ENCODE measurements at places on chromosomes 7 and 10.
A peak's percentile ranks its signal among the peaks of the same experiment; 100 is the strongest.

DNA sequence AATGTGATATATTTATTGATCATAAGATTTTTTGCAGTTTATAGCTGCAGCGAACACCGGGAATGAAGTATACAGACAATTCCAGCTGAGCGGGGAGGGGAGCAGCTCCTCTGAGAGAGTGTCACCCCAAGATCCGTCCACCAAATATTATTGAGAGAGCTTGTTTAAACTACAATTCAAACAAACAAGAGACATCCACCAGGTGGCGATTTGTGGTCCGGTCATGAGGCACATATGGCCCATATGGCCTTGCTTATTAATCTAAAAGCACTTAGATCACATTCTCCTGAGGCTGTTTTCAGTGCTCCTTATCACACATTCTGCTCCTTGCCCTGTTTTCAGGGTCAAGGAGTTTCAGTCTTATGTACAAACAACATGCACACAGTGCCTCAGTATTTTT, 83.1 kb downstream of the THSD7A start:
- no peak for DNase-seq

DNA sequence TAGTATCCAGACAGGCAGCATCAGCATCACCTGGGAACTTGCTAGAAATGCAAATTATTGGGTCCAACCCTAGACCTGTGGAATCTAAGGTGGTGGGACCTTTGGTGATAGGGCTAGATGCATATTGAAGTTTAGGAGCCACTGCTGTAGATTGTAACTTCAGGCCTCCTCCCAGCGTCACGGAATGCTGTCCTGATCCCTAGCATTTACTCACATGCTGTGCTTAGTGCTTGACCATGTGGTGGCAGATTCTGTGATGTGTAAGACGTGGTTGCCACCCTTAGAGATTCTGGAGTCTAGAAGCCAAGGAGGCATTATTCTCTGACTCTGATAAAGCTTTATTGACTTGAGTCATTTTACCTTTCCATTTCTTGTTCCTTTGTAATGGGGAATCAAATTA, 13.5 kb downstream of the AHR start:
- DNase-seq, result no peak

GRCh38 chr7:30159698-30160143, 24.9 kb downstream of the MTURN start:
- DNase-seq, result no peak

DNA sequence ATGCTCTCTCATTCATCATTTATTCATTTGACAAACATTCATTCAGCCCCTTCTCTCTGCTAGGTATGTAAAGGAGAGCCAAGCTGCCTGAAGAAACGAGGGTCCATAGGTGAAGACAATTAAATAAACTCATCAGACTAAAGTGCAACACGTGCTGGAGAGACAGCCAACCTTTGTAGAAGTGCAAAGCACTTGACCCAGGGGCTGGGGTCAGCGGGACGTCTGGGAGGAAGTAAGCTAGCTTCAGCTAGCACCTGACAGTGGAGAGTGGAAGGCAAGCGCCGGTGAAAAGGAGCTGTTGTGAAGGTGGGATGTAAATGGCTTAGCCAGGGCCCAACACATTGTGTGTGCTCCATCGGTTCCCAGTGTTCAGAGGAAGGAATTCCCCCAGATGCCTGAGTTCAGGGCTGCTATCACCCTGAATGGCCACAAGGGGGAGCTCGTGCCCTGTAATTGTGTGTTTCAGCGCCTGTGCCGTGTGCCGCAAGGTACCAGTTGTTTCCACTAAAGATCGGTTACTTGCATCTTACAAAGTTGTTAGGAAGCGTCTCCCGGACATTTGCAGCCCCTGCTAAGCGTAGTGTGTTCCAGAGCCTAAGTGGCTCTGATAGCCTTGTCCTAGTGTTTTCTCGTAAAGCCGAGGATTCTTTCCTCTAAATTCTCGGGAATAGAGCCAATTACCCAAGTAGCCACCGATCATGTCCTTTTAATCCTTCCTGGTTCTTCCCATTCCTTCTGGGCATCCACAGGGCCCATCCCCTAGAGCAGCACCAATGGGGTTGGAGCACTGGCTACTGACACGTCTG, 30.6 kb downstream of the TLX1 start:
- peak; percentile 85 for DNase-seq

GRCh38 chr10:127736915-127737562, at the start of gene FOXI2:
Gene FOXI2 (plus strand): TSS chr10:127737185. CDS start chr10:127737274, 89 bp downstream.
- no peak for DNase-seq

GRCh38 chr7:110664803-110665202, 426.1 kb upstream of the LRRN3 start:
- DNase-seq, result no peak

GRCh38 chr10:32299354-32299980, 47.5 kb downstream of the EPC1 start:
- DNase-seq, result no peak

- peak; percentile 66 for DNase-seq
Observed at GRCh38 chr10:5442065-5442989, 30.0 kb downstream of the NET1 start.

DNA sequence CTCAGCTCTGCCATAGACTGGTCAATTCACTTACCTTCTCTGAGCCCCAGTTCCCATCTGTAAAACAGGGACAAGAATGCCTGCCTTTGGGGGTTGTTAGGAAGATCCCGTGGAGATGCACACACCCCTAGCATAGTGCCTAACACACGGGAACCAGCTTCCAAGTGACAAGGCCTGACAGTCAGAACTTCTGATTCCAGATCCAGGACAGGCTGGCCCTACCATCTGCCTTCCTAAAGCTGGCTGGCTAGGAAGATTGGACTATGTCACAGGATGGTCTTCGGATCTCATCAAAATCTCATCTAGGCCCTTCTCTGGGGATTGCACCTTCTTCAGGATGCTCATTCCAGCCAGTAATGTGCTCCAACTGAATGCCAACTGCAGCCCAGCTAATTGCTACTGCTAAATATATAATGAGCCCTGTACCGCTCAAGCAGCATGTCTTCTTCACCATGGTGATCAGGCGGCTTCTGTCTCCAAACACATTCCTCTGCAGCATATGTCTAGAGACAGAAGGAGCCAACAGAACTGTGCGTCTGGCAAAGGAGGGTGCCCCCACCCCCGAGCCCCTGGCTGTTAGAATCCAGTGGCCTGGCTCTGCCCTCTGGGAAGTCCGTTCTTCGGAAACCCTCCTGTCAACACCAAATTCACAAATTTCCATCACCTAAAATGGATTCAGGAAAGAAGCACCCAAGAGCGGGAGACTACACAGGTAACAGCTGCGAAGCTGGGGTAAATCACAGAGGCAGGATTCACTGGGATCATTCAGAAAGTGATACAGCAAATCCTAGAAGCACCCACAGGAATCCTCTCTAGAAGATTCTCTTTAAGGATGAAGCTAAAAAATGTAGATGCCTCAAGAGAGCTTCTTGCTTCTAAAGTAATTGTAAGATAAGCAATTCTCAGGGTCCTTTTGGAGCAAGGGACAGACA, 142.1 kb upstream of the EEPD1 start:
- DNase-seq, result no peak

GRCh38 chr10:24382596-24382978, 173.6 kb downstream of the KIAA1217 start:
- no peak for DNase-seq

DNA sequence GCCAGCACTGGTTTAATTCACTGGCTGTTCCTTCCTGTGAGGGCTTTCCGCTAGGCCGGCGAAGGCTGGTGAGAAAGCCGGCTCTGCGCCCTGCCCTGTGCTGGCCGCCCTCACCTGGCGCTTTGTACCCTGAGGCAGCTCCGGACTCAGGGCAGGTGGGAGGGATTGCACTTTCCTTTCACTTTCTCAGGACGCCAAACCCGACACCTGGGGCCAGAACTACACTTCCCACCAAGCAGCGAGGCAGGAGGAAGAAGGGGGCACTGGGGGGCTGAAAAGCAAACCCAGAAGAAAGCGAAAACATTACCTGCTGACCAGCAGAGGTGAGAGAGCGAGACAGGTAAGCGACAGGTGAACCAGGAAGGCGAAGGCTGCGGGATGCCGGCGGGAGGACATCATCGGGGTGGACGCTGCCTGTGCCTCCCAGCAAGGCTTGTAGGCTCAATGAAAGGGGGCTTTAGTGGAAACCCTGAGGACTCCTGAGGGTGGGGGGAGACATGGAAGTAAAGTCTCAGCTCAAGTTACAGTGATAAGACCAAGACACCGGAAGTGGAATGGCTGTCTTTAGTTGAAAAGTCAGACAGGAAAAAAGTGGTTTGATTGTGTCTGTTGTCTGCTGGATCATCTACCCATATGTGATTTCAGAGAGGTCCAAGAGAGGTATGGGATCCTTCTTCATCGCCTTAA, at the start of gene RAB19:
TSS of gene RAB19 (plus strand) at position 181 of the 687 bp plus-strand sequence. CDS start 3,589 bp downstream, outside the sequence.
- DNase-seq, result peak; percentile 66

- DNase-seq, result peak; percentile 4
Observed at GRCh38 chr7:7739204-7740036, 21.0 kb upstream of the RPA3 start.

DNA sequence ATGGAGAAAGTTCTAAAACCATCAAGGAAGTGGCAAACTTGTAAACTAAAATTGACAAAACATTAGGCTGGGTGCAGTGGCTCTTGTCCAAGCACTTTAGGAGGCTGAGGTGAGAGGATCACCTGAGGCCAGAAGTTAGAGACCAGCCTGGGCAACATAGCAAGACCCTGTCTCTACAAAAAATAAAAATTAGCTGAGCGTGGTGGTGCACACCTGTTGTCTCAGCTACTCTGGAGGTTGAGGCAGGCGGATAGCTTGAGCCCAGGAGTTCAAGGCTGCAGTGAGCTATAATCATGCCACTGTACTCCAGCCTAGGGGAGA, 29.4 kb upstream of the HNRNPH3 start:
- no peak for DNase-seq

DNA sequence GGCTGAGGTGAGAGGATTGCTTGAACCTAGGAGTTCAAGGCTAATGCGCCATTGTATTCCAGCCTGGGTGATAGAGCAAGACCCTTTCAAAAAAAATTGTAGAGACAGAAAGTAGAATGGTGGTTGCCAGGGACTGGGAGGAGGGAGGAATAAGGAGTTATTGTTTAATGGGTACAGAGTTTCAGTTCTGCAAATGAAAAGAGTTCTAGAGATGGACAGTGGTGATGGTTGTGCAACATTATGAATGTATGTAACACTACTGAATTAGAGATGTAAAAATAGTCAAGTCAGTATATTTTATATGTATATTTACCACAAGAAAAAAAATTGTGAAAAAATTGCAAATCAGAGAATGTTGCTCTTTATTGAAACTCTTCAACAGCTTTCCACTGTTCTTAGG, 266.5 kb upstream of the NPY start:
- no peak for DNase-seq

- peak; percentile 37 for DNase-seq
Observed at GRCh38 chr7:98879198-98879978, 1.1 kb downstream of the TRRAP start.

DNA sequence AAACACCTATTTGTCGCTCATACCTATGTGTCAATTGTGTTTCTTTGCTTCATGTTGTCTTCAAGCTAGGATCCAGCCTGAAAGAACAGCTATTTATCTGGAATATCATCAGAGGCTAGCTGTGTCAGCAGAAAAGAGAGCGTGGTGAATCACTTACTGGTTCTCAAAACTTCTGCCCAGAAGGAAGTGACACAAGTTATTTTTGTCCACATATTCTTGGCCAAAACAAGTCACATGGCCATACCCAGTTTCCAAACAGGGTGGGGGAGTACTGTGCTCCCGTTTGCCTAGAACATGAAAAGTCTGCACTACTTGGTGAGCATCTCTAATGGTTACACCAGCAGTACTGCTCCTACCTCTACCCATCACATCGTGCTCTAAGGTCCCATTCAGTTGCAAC, 160.9 kb upstream of the CSTF2T start:
- DNase-seq, result no peak

GRCh38 chr10:113099431-113100183, 149.6 kb downstream of the TCF7L2 start:
- peak; percentile 89 for DNase-seq

- no peak for DNase-seq
Observed at GRCh38 chr7:30950197-30950596, 13.6 kb upstream of the GHRHR start.

DNA sequence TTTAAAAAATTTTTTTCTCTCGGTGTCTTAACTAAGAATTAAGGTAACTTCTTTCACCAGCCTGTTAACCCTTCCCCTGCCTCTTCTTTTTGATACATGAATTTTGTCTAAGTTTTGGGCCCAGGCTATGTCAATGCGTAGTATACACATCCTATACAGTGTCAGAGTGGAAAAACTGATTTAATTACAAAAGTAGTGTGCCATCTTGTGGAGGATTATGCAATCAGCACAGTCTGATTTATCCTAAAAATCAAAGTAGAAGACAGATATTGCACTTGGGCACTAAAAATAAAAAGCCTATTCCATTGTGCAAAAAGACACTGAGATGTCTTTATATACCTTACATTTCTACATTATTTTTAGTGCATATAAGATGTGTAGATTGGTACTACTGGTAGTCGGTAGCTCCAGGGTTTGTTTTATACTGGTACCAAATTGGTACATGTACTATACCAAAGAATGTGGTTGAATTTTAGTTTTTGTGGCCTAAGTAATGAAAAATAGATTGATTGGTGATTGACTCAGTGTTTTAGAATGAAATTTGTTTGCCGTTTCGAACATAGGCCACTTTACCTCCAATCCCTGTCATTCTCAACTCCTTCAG, 96.6 kb downstream of the MKLN1 start:
- peak; percentile 2 for DNase-seq

DNA sequence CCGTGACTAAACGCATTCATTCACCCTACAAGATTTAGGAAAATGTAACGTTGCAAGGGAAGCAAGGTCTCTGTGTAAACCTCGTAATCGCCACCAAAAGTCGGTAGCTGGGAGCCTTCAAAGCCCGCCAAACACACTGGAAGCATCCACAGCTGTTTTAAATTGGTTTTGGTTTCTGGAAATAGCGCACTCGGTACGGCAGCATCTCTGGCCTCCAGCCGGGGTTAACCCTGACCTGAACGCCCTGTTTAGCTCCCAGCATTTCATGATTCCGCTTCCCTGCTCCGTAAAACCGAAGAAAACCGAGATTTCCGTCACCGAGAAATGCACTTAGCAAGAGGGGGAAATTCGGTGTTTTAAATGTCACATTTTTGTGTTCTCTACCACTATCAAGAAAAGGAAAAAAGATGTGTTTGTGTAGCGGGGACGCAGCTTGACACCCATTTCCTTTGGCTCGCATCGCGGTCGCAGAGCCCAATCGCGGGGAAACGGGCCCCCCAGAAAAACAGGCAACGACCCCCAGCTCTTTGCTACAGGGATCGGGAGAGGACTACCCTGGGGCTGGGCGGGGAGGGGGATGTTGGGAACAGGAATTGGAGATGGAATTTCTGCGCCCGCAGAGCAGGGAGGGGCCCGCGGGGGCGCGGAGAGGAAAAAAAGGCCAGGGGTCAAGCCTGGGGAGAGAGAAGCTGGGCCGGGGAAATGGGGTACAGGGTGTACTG, 646 bp downstream of the SGCE start:
- peak; percentile 29 for DNase-seq

GRCh38 chr10:120978589-120979252, 127.6 kb downstream of the WDR11 start:
- peak; percentile 81 for DNase-seq

All from kidney glomerular epithelial cell (primary cell).